ENCODE measurements at places on chromosomes 3 and 15.

DNA sequence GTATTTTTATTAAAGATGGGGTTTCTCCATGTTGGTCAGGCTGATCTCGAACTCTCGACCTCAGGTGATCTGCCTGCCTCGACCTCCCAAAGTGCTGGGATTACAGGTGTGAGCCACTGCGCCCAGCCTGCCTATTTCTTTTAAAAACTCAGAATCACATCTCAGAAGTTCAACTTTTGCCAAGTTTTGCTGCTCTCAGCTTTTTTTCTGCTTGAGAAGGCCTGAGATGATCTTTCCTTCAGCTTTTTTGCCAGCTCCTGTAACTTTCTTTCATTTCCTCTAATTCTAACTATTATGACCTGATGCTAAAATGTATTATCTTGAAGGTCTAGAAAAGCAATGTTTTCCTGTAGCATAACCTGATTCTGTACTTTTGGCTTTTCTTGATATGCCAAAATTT, 9.6 kb upstream of the EHHADH start:
- DNase-seq, result no peak

GRCh38 chr3:124639406-124640237, 90.6 kb upstream of the UMPS start:
- DNase-seq, result no peak

GRCh38 chr3:113103588-113103987, 107.8 kb upstream of the BOC start:
- no peak for DNase-seq

GRCh38 chr15:28885128-28885629, 595 bp upstream of the APBA2 start:
- DNase-seq, result no peak

- DNase-seq, result no peak
Observed at GRCh38 chr3:191369616-191370010, 39.3 kb upstream of the UTS2B start.

DNA sequence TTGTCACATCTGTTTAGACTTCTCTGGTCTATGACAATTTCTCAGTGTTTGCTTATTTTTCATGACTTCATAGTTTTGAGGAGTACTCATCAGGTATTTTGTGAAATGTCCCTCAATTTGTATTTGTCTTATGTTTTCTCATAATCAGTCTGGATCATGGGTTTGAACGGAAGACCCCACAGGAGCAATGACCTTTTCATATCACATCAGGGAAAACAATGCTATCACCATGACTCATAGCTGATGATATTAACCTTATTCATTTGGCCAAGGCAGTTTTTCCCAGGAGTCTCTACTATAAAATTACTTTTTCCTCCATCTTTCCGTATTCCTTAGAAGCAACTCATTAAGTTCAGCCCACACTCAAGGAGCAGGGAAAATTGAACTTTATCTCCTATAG, 32.7 kb downstream of the AADACL2 start:
- DNase-seq, result peak; percentile 41

- no peak for DNase-seq
Observed at GRCh38 chr15:79523266-79523665, 91.1 kb downstream of the MINAR1 start.

- DNase-seq, result peak; percentile 98
Observed at GRCh38 chr3:122533931-122534334, 19.2 kb upstream of the KPNA1 start.

GRCh38 chr3:59482684-59483083, 432.9 kb upstream of the CFAP20DC start:
- DNase-seq, result no peak

DNA sequence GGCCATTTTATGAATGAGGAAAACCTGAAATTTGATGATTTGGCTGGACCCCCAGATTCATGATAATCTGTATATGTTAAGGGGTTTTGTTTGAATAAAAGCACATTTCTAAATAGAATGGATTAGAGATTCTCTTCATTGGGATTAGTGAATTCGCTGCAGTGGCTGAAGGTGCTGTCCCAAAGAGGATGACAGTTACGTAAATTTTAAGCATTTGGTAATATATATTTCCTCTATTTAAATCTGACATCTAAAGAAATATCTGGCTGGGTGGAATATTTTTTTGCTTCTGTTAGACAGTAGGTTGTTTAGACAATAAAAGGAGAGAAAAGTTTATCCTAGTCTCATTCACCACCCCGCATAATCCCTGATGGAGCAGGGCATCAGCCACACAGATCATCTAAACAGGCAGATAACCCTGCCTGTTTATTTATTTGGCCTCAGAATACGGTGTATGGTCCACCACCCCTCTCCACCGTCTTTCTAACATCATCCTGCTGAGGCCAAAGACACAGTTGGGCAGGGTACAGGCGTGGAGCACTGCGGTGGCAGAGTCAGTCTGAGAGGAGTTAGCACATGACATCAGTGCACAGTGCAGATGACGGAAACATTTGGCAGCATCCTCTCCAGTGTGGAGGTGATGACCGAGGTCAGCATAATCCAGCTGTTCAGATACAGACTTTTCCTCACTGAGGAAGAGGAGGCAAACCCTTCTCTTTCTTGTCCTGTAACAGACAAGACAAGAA, 20.4 kb upstream of the NFKBIZ start:
- peak; percentile 33 for DNase-seq
